ENCODE measurements at places on chromosomes 7 and 10. TPM values are rescaled to one million over a fixed set of nuclear protein-coding genes. Genes with fewer than 3 reads are reported as not detected.

The TLX1 gene
- total RNA-seq: 0.15 TPM

The LRRTM3 gene
- not detected for total RNA-seq

The TMEM178B gene
- total RNA-seq: not detected

The VWA2 gene
- total RNA-seq: not detected

The HOXA13 gene
- total RNA-seq: 0.65 TPM

The PIP gene
- not detected for total RNA-seq

Measured in epithelial cell of umbilical artery (primary cell).